D341Med (cell line): ENCODE measurements at places on chromosomes 6 and 20.
A peak's percentile ranks its signal among the peaks of the same experiment; 100 is the strongest.

GRCh38 chr6:20542927-20543602 lies 8.8 kb downstream of the CDKAL1 start:
- DNase-seq: no peak

DNA sequence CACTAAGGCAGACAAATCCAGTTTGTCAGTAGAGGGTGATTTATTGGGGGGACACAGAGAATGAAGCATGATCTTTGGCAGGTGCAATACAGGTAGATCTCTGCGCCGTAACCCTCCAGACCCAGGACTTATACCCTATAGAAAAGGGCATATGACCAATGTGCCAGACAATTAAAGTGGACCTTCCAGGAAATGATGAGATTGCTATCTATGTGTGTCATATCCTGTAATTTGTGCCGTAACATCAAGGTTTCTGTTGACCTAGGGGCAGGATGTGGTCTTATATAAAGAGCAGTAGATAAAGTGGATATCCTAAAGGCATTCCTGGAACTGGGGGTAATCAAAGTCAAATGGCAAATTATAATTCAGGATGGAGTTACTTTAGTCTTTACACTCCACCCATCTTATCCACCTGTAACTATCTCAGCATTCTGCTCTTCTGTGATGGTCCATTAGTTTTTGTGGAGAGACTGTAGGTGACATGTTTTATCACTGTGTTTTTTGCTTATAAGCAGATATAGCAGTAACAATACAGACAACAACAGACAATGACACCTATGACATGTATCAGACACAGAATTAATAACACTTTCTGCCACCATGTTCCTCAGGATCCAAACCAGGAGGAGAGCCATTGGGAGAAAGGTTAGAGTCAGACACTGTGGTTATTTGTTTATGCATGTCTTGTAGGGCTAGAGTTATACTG lies 43.1 kb upstream of the ZNF337 start:
- DNase-seq: no peak

DNA sequence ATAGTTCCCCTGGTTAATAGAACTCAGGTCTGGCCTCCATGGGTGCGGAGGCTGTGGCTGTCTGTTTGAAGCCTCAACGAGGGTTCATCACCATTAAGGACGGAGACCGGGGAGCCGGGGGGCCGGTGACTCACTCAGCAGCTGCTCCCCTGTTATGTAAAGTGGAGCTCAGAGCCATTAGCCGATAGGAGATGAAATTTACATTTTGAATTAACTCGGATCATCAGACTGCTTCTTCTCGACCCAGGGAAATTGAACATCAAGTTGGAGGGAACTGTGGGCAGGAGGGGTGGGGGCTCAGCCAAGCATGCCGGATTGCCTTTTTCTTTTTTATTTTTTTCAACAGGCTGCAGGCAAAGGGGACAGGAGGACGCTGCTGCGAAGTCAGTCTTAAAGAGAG lies 12.3 kb downstream of the PCK1 start:
- DNase-seq: no peak

DNA sequence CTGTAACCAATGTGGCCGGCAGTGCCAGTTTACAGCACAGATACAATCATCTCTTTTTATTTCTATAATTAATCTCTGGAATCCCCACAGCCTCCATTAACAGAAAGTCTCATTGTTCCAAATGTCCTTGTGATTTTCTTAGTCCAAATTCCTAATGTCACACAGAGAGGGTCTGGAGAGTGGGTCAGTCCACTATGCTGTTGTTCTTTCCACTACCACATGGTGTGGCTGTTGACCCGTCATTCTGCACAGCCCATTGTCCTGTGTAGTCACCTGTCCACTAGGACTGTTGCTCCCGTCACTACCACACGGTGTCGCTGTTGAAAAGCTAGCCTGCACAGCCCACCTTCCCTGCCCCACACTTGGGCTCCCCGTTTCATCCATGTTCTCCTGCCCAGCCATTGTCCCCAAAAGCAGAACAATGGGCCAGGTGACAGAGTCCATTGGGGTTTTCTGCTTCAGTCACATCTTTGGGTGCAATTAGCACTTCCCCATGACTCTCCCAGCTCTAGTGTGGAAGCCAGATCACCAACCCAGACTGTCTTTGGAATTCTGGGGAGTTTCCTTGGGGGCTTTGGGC lies 8.6 kb upstream of the LBP start:
- DNase-seq: peak; percentile 54
